ENCODE measurements at places on chromosomes 12 and 14.
A peak's percentile ranks its signal among the peaks of the same experiment; 100 is the strongest.

GRCh38 chr14:76352639-76353281, 23.2 kb upstream of the ESRRB start:
- peak; percentile 89 for DNase-seq

DNA sequence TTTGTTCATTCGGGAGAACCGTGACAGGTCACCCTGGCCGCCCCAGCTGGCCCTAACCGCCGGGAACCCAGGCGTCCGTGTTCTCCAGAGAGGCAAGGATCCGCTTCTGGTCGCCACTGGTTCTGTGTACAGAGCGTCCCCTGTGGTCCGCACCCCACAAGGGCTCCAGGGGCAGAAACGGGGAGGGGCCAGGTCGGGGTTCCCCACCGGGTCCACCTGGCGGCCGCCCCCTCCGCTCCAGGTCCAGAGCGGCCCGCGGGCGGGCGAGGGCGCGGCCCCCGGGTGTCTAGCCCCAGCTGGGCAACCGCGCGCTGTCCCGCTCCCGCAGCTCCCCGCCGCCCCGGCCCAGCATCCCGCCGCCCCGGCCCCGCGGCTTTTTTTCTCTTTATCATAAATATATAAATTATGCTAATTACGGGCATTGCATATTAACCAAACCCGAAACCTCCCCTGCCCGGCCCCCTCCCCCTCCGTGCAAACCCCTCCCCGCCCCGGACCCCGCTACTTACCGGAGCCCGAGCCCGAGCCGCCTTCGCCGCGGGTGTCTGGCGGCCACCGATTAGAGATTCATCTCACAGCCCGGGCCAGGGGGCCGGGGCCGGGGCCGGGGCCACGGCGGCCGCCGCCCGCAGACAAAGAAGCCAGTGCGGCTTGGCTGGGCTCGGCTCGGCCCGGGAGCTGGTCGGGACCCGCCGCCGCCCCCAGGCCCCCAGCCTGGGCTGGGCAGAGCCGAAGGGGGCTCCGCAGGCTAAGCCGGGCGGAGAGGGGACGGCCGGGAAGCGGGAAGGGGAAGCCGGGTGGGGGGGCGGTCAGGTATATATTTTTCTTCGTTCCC, 512 bp downstream of the POU6F1 start:
- DNase-seq = peak; percentile 88

GRCh38 chr12:82015623-82016347, 256.6 kb upstream of the PPFIA2 start:
- DNase-seq = no peak

- DNase-seq = no peak
Measured at GRCh38 chr12:83168751-83169150, 482.0 kb downstream of the TMTC2 start.

- no peak for DNase-seq
Measured at GRCh38 chr14:81655423-81656314, 122.0 kb upstream of the SEL1L start.

DNA sequence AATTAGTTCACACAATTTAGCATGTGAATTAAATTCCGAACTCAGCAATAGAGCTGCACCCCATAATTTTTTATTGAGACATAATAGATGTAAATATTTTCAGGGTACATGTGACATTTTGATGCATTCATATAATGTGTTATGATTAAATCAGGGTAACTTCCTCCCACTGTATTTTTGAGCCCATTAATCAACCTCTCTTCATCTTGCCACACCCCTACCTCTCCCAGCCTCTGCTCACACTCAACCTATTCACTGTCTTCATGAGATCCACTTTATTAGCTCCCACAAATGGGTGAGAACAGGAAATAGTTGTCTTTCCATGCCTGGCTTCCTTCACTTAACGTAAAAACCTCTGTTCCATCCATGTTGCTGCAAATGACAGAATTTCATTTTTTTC, 14.7 kb downstream of the IL26 start:
- DNase-seq = no peak

Measured in GM13976 (cell line).